ENCODE measurements at places on chromosomes 13 and 19.
A peak's percentile ranks its signal among the peaks of the same experiment; 100 is the strongest.

GRCh38 chr19:19821366-19821951 lies at the start of gene ZNF506:
ZNF506 (minus strand) TSS chr19:19821750; CDS start chr19:19821603, 147 bp downstream.
- no peak for DNase-seq

GRCh38 chr13:33526718-33527117 lies 241.2 kb upstream of the STARD13 start:
- DNase-seq: no peak

- DNase-seq: peak; percentile 71
Observed at GRCh38 chr19:15280915-15281683, 48.9 kb upstream of the EPHX3 start.

DNA sequence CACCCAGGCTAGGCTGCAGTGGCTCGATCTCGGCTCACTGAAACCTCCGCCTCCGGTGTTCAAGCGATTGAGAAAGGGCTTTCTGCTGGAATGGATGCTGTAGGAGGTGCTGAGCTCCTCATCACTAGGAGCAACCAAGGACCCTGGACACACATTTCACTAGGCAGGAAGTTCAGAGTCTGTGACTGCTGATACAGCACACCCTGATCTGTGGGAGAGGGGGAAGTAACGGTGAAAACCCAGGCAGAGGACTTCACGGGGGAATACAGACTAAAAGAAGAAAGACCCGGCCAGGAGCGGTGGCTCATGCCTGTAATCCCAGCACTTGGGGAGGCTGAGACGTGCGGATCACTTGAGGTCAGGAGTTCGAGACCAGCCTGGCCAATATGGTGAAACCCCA lies 11.9 kb upstream of the NOTCH3 start:
- DNase-seq: no peak

Data from A172 (cell line).